Activated T-cell treated with anti-CD3 and anti-CD28 coated beads, Interleukin-2, amount 50 U/mL, for 24 hours (primary cell): ENCODE measurements at places on chromosomes 1 and 21.

DNA sequence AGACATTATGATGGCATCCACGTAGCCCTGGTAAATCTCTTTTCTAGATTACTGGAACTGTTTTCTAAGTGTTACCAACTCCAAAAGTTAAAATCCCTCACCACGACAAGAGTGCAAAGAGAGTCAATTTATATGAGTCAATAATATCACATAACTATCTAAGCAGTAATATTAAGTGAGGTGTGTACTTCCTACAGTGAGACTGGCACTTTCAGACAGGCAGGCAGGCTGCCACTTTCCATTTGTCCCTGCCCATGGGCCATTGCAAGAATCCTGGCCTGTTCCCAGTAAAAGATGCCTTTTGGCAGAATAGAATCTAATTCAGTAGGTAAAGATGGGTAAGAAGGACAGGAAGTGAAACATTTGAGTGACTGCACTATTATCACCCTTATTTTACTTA is 355.6 kb downstream of the PTBP2 start:
- DNase-seq, result no peak

DNA sequence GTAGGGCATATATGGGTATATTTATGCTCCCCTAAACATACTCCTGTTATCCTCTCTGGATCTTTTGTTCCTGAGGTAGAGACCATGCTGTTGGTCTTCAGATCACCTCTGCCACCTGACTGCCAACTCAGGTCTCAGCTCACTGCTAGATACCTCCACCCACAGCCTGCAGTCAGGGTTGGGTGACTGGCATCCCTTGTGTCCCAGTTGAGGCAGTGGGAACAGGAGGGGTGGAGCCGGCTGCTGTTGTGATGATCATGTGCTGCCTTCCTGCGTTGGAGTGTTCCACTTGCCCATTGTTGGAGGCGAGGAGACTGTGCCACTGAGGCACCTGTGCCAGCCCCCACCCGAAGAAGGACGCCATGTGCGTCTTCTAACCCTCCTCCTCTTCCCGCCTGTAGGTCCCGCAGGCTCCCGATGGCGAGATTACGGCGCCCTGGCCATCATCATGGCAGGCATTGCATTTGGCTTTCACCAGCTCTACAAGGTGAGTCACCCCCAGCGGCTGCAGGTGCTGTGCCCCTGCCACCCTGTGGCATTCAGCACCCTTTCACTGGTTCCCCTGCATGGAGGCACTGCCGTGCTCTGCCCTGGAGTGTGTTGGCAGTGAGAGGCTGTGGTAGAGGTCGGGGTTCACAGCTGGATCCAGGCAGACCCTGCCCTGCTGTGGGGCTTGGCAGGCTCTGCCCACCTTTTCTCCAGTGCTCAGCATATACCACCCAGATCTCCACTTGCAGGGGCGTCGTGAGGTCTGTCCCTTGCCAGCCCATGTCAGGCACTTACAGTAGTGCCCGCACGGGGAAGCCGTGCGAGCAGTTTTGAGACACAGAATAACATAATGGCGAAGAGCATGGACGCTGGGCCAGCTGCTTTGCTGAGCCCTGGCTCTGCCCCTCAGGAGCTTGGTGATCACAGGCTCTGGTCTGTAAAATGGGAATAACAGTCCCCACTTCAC is 143.5 kb downstream of the PEX14 start:
- no peak for DNase-seq

DNA sequence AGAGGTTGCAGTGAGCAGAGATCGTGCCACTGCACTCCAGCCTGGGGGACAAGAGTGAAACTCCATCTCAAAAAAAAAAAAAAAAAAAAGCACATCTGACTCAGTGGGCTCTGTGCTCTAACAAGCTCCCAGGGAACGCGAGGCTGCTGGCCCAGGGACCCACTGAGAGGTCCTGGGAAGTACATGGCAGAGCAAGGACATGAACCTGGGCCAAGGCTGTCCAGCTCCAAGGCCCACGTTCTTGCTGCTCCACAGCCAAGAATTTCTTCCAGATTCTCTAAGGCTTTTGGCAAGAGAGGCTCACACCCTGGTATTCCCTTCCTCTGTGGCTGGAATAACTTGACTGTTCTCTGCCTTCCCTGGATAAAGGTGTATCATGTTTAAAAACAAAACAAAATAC is 15.4 kb upstream of the AGTRAP start:
- no peak for DNase-seq

DNA sequence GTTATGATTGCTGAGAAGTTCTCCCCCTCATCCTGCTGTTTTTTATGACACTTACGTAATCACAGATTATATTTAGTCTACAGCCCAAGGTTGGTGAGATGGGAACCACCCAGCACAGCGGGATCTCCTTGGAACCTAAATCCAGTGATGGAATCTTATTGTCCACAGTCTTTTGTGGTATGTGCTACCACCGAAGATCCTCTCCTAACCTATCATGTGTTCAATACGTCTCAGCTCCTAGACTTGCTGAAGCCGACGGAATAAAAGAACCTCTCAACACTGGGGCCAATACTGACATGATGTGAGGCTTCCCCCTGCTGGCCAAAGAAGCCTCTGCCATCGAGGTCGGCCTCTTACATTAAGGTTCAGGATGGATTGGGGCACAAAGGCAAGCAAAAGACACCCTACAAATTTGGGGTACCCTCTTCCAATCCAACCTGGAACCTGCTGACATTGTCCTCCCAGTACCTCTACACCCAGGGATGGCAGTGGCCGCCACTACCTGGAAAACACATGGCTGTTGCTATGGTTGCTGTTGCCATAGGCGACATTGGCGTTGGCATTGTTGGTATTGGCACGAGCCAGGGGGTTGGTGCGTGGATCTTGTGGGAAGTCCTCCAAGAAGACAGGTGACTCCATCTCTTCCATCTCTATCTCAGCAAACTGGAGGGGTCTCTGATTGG is 19.4 kb upstream of the KIF21B start:
- DNase-seq, result peak; percentile 77

GRCh38 chr1:233615571-233615970 is 1.7 kb downstream of the KCNK1 start:
- no peak for DNase-seq

GRCh38 chr1:26994020-26994786 is 711 bp downstream of the TRNP1 start:
- no peak for DNase-seq

GRCh38 chr1:170700842-170701615 is 37.1 kb downstream of the PRRX1 start:
- no peak for DNase-seq

DNA sequence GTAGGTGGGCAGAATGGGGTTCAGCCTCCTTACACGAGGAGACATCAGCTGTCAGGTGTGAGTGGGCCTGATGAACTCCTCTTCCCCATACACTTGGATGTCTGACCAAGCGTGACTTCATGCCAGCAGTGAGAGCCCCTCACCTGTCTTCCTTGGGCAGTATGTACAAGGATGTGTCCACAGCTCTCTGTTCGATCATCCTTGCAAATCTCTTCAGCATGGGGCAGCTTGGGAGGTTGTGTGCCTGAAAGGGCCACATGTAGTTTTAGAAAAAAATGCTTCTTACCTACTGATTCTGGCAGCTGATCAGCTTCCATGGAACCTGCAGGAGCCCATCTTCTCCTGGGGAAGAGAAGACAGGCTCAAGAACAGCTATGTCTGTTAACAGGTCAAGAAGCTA is 18.0 kb downstream of the ACP6 start:
- no peak for DNase-seq

GRCh38 chr1:97764991-97765390 is 155.8 kb downstream of the DPYD start:
- no peak for DNase-seq

DNA sequence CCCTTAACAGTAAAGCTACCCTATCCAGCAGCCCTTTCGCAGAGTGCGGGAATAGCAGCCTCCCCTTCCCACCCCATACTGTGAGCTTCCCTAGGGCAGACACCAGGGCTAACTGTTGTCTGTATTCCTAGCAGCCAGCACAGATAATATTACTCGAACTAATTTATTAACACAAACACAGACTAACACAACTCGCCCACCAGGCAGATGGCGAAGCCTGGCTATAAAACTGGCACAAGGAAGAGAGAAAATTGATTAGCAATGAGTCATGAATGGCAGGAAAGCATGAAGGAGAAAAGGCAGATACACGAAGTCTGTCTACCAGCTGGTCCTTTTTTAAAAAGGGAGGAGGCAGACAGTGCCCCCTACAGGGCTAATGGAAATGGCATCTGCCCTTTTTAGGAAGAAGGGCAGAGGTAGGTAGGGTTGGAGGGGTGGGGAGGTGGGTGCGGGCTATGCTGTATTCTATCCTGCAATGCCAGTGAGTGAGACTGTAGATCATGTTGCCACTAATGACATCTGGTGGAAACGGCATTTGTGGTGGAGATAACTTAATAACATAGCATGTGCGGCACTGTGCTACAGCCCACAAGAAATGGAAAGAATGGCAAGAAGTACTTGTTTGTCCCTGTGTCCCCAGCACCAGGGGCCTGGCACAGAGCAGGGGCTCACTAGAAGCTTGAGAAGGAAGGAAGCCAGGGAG is 30.6 kb upstream of the CTPS1 start:
- DNase-seq, result peak; percentile 63

- DNase-seq, result no peak
These were observed 121.2 kb downstream of the ITSN1 start for GRCh38 chr21:33763582-33763899.

DNA sequence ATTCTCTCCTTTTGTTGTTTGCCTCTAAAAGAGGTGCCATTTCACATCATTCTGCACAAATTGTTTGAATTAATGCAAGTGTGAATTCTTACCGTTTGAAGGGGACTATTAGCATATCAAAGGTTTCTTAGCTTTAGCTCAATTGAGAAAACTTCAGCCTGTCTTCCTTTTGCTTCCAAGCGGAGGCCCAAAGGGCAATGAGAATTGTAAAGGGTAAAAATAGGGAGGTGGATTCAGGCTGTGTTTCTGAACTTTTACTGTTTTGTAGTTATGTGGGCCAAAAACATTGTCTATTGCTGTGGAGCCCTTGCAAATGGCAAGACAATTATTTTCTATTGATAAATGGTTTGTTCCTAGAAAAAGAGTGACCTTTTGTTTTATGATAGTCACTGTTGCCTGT is 3.6 kb downstream of the ADGRL2 start:
- DNase-seq, result no peak

GRCh38 chr1:87091425-87091824 is 177.0 kb downstream of the HS2ST1 start:
- no peak for DNase-seq

- DNase-seq, result no peak
These were observed 4.1 kb downstream of the ADPRS start for GRCh38 chr1:36092798-36093185.

GRCh38 chr21:42425591-42425990 is 21.9 kb downstream of the UBASH3A start:
- DNase-seq, result peak; percentile 47

GRCh38 chr1:156439036-156439776 is 61.4 kb downstream of the MEF2D start:
- no peak for DNase-seq

DNA sequence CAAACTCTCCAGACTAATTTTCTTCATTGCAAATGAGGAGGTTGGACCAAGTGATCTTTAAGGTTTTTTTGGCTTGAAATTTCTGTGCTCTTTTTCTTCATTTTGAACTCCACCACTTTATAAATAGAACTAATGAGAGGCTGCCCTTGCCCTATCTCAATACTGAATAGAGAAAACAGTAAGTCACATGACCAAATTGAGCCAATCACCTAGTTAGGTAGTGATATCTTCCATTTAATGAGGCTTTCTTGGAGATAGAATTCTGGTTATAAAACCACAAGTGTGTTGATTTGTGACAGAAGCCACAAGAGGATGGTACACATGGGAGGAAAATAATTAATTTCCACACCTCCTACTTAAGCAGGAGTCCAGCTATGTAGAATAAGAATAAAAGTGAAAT is 263.4 kb upstream of the SNX7 start:
- DNase-seq, result no peak

DNA sequence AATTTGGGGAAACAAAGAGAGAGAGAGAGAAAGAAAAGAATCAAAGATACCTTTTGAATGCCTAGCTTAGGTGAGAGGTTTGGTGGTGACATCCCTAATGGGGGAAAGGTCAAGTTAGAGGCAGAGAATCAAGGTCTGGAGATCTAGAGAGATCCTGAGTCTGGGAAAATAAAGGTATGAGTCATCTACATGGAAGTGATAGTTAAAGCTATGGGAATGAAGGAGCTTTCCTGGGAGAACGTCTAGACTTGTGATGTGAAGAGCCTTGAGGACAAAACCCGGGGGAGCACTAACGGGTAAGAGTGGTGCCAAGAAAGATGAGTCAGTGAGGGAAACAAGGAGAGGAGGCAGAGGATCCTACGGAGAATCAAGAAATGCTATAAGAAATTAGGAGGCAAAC is 110.8 kb upstream of the RUNX1 start:
- DNase-seq, result no peak

DNA sequence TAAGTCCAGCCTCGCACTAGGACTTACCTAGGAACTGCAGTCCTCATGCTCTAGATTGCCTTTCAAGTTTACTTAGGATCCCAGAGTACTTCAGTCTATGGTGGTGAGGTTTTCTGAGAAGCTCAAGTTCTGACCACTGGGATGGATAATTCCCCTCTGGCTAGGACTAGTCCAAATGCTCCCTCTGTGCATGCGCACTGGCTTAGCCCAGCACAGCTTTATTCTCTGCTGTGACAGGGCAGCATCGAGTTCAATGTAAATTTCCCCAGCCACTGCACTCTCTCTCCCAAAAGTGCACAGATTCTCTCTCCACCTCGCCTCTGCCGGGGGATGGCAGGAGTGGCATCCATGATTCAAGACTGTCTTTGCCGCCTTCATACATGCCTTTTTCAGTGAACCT is 241.6 kb downstream of the ZNF326 start:
- DNase-seq, result no peak

DNA sequence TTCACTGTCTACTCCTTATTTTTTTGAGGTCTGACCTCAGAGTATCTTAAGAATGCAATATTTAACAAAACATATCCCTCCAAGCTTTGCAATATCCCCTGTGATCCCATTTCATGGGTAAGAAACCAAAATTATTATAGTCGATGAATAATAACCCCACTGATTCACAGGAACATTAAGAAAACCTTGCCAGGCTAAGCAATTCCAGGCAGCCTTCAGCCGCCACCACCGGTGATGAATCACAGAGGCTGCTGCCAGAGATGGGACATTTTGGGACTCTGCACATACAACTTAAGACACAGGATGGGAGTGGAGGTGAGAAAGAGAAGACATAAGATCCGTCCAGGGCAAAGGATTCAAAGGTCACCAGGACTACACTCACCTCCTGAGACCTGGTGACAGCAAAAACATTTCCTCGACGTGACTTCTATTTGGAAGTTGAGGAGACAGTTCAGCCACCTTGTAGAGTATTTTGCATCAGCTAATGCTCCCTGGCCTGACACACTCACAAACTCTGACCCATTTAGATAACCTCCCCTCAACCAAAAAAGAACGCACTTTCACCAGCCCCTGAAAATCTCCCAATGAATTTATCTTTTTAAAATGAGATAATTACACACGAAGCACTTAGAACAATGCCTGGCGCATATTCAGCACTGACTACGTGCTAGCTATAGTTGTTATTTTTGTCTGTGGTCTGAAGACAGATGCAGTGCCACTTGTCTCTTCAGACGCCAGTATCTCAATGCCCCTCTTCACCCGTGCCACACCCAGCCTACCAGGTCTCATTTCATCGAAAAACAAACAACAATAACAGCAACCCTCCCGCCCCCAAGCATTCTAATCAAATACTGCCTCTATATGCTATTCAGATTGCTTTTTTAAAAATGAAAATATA is 17.8 kb upstream of the OVAAL start:
- DNase-seq, result no peak

- no peak for DNase-seq
These were observed 208.2 kb downstream of the BACH1 start for GRCh38 chr21:29506947-29507346.

- DNase-seq, result peak; percentile 29
These were observed 6.3 kb downstream of the ARF1 start for GRCh38 chr1:228088586-228089498.

- no peak for DNase-seq
These were observed 830 bp downstream of the RNF186 start for GRCh38 chr1:19814244-19814661.
